RKO (cell line): ENCODE measurements at places on chromosomes 2 and 18.
A peak's percentile ranks its signal among the peaks of the same experiment; 100 is the strongest.

GRCh38 chr2:149562324-149562723 is 25.3 kb downstream of the MMADHC start:
- DNase-seq: peak; percentile 24

DNA sequence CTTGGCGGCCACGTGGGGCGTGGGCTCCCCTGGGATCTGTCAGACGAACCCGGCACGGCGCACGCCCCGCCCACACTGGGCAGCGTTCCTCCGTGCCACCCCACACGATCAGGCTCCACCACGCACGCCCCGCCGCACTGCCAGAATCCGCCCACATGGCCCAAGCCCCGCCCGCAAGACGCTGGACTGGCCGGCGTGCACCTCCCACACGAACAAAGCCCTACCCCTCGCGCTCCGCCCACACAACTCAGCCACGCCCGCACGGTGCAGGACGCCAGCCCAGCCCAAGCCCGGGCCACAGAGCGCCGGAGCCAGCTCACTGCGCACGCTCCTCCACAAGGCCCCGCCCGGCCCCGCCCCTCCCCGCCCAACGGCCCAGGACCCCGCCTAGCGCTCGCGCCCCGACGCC is 555 bp downstream of the TMEM18 start:
- DNase-seq: peak; percentile 96

GRCh38 chr2:219612577-219613286 is 14.7 kb upstream of the SLC4A3 start:
- DNase-seq: no peak

- DNase-seq: peak; percentile 89
Measured at GRCh38 chr2:37085731-37086147, 1.4 kb downstream of the GPATCH11 start.

GRCh38 chr2:198347349-198347748 is 543.0 kb downstream of the PLCL1 start:
- DNase-seq: no peak

DNA sequence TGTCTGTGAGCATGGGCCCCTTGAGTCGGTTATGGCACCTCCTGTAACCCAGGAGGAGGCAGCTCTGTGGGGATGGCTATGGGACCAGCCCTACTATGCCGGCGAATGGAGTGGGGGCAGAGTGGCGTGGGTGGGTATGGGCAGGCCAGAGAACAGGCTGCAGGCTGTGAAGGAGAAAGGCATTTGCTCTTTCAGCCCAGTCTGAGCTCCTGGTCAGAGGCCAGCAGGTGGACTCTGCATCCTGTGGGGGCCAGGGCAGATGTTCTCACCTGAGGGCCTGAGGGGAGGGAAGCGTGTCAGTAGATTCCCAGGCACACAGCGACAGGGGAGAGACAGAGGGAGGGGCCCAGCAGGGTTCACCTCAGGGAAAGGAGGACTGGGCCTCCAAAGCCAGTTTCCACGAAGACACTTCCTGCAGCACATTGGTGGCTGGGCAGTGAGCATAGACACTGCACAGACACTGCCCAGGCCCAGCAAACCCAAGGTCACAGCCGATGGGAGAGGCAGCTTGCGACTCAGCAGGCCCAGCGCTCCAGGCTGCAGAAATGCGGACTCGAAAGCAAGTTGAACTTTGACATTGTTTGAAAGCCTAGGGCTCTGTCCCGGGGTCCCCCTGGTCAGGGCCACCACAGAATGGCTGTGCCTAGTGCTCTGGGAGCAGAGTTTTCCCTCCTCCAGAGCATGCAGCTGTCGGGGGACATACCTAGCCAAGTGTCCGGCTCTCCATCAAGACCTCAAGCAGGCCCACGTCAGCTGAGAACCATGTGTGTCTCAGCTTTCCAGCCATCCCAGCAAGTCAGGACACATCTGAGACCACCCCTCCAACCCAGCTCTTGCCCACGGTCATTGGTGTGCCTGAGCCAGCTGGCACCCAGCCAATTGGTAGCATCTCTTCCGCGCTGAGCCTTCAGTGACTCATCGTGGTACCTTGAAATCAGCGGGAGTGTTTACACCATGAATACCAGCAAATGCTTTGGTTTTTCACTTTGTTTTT is 53.8 kb downstream of the TGOLN2 start:
- DNase-seq: peak; percentile 51

DNA sequence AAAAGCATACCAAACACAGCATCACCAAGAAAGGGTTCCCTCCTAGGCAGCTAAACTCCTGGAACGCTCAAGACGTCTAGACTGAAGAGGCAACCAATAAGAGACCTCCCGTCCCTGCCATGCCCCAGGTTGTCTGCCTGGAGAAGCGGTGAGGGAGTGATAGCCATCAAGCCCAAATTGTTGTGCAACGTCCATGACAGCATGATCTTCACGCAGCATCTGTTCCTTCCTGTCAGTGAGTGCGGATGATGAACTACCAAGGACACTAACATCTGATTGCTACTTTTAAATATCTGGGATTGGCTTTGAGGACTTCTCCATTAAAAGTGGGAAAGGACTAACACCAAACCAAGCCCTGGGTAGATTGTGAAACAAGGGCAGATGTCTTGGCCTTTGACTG is 149.7 kb downstream of the TXNL1 start:
- DNase-seq: no peak

DNA sequence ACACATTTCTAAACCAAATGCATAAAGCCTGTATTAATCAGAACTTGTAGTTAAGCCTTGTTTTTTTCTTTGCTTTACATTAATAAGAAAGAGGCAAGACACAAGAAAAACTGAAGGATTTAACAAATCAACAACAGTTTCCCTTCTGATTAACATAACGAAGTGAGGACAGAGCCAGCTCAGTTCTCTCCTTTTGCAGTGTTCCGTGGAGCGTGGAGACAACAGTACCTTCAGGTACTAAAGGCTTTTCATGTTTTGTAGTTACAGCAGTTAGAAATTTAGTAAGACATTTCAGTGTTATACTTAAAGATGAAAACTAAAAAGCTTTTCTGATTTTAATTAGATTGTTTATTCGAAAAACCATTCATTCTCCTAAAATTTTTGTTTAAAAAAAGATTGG is 115.2 kb downstream of the FMNL2 start:
- DNase-seq: no peak

- no peak for DNase-seq
Measured at GRCh38 chr2:226423498-226423960, 376.1 kb downstream of the IRS1 start.

GRCh38 chr2:199556527-199557285 is 99.0 kb upstream of the SATB2 start:
- no peak for DNase-seq

- no peak for DNase-seq
Measured at GRCh38 chr18:22324191-22325131, 93.3 kb downstream of the CTAGE1 start.

- DNase-seq: peak; percentile 50
Measured at GRCh38 chr18:3869848-3870247, 419.9 kb downstream of the TGIF1 start.

DNA sequence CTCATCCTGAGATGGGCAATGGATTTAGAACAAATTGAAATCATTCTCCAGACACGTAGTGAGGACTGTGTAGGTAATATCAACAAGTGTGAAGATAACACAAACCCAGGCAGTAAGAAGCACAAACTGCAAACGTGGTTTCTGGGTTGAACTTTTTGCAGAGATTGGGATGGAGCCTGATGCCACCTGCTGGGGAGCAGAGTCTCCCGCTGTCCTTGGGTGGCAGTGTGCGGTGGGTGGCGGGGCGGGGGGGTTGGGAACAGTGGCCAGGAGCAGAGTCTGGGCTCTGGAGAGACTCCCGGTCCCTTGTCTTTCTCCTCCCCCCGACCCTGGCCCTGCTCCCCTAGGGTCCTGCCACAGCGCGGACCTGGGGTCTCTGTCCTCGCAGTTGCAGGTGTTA is 19.5 kb downstream of the TRAF3IP1 start:
- DNase-seq: no peak

DNA sequence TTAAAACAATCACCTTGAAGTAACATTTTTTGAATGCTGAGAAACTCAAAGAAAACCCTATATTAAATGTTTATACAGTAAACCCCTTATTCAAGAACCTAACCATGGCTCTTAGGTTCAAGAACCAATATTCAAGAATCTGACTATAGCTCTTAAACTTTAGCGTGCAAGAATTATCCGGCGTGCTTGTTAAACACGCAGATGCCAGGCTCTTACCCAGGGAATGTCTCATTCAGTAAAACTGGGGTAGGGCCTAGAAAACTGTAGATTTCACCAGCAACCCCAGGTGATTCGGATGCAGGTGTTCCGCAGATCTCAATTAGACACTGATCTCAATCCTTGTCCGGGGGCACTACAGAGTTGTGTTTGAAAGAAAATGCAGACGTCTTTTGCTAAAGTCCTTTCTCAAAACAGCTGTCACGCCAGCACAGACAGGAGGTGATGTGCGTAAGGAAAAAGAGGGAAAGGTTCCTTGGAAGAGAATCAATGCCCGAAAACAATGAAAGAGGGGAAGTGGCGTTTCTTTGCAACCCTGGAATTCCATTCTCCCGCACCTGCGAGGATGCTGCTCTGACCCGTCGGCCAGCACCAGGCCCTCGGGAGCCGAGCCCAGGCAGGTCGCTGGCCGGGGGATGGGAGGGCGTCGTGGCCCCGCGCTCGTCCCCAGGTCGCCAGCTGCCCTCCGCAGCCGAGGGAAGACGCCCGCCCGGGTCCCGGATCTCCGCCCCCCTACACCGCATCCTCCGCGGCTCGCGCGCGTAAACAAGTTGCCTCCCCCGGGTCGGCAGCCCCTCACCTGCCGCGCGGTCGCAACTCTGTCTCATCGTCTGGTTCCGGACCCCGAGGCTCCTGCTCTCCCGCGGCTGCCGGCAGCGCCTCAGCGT is 851 bp downstream of the EIF2AK3 start:
- DNase-seq: peak; percentile 35

DNA sequence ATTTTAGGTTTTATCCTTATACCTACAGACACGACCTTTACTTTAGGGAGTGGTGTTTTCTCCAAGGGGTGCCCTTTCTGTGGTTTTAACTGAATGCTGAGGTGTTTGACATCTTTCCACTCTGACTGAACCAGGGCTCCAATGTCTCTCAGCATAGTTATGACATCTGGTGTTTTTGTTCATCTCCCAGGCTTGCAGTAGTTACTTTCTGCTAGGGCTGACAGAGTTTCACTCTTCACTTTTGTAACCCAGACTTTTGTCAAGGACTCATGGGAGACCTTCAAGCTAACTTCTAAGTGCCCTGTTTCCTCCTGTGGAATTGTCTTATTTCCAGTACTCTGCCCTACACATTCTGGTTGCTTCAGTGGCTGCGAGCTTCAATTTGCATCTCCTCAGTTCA is 103.1 kb downstream of the CCDC85A start:
- no peak for DNase-seq
